ENCODE measurements at places on chromosomes 1 and 21.

DNA sequence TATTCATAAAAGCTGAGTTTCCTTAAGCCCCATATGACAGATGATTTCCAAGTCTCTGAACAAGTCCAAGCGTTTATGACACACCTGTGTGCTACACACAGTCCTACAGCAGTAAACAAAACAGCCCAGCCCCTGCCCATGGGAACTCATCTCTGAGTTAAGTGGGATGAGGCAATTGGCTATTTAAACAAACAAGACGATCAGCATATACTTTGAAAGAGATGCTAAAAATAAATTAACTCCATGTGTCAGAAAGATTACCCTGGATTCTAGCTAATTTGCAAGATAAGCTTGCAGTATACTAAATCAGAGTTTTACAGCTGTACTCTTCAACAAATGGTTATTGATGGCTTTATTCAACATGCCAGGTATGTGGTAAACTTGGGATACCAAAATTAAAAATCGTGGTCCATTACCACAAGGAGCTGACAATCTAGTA, 7.0 kb downstream of the PSMG1 start:
- no peak for DNase-seq

GRCh38 chr1:9723926-9724325, 72.4 kb downstream of the PIK3CD start:
- DNase-seq = no peak

DNA sequence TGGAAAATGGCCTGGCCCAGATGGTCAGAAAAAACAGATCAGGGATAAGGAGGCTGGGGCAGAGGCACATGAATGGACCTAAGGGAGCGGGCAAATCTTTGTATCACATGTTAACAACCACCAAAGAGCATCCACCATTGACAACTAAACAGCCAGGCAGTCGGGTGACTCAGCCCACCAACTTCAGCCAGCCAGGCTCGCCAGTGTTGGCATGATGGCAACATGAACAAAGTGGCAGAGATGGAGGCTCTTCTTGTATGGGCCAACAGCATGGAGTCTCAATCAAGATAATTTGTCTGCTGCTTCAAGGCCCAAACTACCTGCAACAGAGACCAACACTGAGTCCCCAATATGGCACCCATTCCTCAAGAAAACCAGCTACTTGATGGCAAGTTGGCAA, 16.5 kb upstream of the KIAA1614 start:
- DNase-seq = no peak

DNA sequence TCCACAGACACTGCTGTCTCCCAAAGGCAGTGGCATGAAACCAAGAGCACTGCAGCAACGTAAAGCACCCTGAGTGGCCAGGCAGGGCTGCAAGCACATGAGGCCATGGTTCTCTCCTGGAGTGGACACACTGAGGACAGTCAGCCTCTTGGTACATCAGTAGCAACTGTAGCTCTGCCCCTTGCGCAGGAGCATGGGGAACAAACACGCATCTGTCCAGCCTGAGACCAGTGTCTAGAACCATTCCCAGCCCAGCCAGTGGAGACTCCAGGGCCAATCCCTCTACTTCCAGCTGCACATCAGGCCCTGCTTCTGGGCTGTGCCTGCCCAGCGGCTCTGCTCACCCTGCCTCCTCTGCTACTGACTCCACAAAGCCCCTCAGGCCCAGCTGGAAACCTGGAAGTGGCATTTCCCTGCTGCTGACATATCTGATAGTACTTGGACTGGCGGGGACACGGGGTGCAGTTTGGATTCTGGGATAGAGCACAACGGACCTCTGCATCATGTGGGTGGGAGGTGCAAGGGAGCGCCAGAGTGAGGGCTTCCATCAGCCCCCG, 49.0 kb downstream of the TOR1AIP2 start:
- no peak for DNase-seq

DNA sequence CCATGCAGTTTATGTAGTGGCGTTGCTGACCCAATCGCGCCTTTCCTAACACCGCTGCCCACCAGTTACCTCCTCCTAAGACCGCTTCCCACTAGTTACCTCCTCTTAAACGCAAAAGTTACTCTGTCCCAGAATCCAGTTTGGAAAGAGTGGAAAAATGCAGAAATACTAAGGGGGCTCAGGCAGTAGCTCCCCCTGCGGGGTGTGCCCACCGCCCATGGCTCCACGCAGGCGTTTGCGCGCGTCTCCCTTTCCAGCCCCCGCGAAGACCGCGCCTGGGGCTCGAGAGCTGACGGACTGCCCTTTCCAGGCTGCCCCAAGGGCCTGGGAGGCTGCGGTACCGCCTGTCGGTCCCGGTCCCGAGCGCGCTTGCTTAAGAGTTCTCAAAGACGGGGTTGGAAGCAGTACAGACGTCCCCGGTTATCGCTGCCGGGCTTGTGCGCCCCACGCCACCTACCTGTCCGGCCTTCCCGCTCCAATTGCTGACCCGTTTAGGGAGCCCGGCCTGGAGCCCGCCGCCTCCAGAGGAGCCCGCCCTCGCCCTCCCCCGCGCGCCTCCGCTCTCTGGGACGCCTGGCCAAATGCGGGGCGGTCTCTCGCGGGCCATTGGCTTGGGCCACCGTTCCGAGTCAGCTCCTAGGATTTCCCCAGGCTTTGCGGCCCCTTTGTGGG, 414.1 kb upstream of the ESRRG start:
- DNase-seq = no peak

DNA sequence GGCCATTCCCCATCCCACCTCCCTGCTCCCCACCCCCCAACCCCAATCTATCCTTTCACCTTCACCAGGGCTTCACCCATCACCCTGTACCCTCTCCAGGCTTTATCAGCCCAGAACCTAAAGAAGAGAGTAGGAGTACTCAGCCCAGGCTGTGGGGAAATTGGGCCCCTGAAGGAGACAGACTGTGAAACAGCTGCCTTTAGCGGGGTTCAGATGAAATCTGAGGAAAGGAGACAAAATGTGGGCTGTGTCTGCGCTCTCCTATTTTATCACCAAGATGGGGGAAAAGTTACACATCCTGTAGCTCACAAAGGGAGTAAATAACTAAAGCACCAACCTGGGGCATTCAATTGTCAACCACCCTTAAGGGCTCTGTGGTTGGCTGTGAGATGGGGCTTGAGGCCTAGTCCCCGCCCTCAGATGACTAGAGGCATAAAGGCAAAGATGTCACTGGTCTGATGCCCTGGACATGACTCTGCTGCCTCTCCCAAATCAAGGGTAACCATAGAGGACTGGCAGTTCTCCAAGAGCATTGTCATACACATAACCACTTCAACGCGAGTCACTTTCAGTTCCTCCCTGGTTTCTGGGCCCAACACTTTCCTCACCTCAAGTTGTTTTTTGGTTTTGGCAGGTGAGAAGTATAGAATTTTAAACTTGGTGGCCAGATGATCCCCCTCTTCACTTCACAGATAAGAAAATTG, 30.0 kb downstream of the SLC27A3 start:
- DNase-seq = peak; percentile 63

Data from stimulated activated naive CD4-positive, alpha-beta T cell treated with Interleukin-2 at 50 U/mL for 16 hours (primary cell).